ENCODE measurements at places on chromosomes 1 and 21.

DNA sequence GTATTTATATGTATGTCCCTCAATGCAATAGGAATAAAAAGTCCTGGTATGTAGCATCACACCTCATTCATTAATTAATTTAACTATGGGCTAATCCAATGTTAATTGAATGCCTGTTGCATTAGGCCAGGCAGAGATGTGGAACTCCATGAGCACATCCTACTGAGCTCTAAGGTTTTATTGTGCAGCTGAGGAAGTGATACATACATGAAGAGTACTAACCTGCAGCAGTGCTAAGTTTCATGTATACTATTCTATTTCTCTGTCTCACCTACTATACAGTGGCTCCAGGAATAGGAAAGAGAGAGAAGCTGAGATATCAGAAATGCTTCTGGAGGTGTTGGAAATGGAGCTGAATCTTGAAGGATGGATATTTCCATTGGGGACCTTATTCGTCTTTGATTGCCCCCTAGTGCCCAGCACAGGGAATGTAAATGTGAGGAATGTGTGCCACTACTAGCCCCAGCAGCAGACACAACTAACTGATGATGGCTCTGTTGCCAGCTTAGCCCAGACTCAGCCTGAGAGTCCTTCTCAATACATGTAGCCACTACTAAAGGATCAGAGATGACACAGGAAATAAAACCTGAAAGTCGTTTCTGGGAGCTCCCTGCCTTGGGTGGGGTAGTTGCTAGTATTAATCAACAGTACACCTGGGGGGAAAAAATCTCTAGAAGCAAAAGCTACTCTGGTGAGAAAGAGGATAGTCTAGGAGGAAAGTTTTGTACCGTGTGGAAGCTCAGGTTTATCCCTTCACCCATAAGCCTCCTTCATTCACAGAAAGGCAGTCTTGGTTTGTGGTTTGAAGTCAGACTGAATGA lies 173.3 kb upstream of the FOXD3 start:
- peak; percentile 18 for DNase-seq

DNA sequence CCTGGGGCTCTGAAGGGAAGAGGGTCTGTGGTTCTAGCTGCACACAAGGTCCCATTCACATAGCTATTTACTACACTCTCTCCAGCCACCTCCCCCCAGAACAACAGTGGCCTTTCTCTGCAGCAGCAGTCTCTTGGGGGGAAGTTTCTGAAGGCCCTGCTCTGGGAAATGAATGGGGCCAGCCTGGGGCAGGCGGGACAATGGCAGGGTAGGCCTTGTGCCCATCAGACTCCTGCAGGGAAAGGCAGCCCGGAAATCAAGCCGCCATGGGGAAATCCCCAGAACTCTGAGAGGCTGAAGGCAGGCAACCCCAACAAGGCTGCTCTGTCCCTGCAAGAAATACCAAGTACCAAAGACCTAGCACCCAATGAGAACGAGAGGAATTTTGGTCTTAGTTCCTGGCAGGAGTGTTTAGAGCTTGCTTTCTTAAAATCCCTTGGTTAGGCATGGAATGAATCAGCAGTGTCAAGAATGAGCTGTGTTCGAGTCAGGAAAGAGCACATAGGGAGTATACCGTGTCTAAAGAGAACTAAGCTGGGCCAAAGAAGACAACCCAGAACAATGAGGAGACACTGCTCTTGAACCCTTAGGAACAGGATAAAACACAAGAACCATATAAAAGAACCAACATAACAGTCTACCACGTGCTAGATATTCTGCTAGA lies 11.3 kb downstream of the ARHGEF11 start:
- DNase-seq, result no peak

DNA sequence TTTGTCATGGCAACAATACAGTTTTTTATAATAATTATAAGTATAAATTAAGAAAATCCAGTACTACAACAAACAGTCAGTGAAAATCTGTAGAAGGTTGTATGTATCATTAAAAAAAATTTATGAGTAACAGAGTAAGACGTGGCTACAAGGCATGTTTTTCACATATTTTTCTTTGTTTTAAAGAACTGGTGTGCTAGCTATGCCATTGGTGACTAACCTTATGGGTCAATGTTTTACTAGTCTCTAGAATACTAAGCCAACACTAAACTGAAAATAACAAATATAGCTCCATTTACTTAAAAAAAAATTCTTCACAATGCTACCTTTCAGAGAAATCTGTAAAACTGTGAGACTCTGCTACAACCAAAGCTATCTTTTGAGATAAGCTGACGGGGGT lies 261.5 kb downstream of the ADGRL2 start:
- DNase-seq, result no peak

- no peak for DNase-seq
Observed at GRCh38 chr21:43318841-43319781, 107.8 kb downstream of the SIK1 start.

GRCh38 chr1:92441697-92442342 lies 44.9 kb downstream of the GFI1 start:
- DNase-seq, result peak; percentile 80

DNA sequence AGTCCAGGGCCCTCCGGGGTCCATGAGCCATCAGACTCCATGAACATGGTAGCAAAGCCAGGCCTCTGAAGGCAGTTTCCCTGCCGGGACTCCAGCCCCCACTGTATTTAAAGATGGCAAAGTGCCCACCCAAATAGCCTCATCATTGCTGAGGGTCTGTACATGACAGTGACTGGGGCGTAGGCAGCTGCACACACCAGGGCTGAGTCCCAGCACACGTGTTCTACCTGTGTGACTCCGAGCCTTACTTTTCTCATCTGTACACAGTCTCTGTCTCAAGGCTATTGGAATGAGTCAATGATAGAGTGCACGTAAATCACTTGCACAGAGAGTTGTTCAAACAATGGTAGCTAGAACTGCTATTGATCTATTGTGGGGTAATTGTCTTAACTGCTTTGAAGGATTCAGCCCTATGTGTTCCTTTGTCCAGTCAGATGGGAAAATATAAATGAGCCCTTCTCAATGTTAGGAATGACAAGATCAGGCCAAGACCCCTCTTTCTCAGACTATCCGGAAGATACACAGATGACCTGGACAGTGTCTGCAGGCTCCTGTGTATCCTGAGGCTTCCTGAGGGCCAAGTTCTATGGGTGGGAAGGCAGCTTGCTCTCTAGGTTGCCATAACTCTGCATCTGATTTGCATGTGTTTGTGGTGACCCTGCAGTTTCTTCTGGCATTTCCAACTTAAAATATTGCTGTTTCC lies 48.9 kb downstream of the RASSF5 start:
- peak; percentile 11 for DNase-seq

DNA sequence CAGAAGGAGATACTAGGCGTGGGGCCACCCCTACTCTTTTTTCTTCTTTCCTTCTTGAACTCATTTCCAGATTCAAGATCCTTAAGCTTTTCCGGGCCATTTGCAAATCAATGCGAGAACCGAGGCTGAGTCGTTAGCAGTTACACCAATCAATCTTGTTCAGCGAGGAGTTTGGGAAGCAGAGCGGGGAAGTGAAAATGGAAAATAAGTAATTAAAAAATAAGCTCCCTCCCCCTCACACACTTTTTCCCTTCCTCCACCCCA lies 1.7 kb upstream of the NEGR1 start:
- DNase-seq, result no peak

GRCh38 chr1:48206371-48206770 lies 16.1 kb upstream of the SLC5A9 start:
- peak; percentile 74 for DNase-seq

DNA sequence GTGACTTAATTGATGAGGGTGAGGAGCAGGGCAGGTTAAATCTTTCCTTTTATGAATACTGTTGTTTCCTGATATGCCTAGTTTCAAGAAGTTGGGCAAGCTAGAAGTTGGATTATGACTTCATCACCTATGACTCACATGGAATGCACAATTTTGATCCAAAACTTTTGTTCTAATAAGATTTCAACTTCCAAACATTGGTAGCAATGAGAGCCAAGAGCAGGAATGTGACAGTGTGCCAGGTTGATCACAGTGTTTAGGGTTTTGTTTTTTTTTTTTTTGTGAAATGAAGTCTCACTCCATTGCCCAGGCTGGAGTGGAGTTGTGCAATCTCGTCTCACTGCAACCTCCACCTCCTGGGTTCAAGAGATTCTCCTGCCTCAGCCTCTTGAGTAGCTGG lies 349.4 kb downstream of the DUSP10 start:
- no peak for DNase-seq

DNA sequence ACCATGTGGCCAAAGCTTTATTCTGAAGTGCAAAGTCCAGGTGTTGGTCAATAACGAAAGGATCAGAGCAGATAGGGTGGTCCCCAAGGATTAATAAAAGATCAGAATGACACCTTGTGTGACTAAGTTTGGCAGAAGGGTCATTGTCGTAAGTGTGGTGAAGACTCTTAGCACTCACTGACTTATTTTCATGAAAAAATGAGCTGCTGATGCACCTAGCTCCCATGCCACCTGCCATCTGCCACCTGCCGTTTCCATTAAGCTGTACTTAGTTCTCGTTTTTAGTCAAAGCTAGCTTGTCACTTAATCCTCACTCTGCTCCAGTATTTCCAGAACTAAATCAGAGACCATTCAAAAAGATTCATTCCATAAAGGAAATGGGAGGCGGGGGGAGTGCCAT lies 112.6 kb downstream of the SEC16B start:
- DNase-seq, result no peak

GRCh38 chr1:12480748-12481362 lies 137.2 kb downstream of the DHRS3 start:
- DNase-seq, result no peak

- no peak for DNase-seq
Observed at GRCh38 chr1:192589813-192590212, 14.2 kb downstream of the RGS1 start.

- DNase-seq, result no peak
Observed at GRCh38 chr1:1917304-1917976, 1.6 kb downstream of the TMEM52 start.

DNA sequence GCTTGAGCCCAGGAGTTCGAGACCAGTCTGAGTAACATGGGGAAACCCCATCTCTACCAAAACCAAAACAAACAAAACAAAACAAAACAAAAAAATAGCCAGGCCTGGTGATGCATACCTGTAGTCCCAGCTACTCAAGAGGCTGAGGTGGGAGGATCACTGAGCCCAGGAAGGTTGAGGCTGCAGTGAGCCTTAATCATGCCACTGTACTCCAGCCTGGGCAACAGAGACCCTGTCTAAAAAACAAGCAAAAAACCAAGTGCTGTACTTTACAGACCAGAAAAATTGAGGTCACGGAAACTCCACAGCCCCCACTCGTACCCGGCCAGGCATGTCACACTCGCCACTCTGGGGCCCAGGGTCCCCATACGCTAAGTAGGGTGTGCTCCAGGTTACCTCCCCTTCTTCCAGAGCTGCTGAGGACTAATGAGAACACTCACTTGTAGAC lies 22.9 kb downstream of the ATP2B4 start:
- DNase-seq, result no peak

DNA sequence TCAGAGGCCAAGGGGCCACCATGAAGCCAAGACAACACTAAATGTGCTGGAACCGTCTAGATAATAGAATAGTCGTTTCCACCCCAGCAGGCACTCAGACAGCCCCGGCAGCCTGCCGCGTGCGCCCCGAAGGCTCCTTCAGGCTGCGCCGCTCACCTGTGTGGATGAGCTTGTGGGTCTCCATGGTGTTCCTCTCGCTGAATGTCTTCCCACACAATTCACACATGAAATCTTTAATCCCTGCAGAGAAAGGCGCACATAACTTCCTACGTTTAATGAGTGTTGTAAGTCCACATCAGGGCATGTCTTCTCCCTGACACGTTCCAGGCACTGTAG lies 43.7 kb upstream of the RIPK4 start:
- DNase-seq, result no peak

DNA sequence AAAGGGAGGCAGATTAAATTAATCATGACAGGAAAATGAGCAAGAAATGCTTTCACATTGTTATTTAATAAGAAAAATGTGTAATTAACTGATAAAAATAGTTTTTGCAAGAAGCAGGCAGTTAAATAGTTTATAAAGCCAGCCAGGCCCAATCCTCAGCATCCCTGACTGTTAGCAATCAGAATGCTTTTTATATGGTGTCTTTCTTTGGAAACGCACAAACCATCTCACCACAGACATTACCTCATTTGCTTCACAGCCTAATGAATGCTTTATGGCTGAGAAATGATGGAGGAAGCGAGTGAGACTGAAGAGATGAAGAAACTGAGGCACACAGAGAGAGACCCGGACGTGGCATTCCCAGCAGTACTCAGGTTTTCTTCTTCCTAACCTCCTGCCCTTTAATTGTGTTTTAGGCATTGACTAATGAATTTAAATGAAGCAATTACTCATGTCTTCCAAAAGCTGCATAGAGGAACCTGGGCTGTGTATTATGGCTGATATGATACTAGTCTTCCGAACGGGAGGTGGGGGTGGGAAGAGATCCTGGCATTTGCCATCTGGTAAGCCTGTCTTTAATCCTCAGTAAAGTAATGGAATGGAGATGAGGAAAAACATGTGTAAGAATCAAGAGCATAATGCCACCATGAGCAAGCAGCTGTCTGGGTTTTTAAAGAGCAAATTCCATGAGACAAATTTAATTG lies 116.1 kb upstream of the LMO4 start:
- no peak for DNase-seq

DNA sequence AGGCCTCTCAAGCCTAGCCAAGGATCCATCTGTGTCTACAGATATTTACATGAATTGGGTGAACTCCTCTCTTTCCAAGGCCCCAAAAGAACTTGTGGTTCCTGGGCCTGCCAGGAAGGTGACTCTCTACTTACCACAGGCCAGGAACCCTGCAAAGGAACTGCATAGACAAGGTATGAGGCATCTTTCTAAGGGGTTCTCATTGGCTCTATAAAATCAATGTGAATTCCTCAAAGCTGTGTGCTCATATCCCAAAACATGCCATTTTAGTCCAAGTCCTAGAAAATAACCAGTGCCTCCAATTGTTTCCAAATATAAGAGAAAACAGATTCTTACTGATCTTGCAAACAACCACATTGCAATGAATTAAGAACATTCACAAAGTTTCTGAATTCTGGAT lies 39.9 kb upstream of the RGL1 start:
- DNase-seq, result no peak

GRCh38 chr1:245946905-245947304 lies 560.2 kb downstream of the SMYD3 start:
- DNase-seq, result no peak

GRCh38 chr1:225712391-225712790 lies 59.5 kb upstream of the ENAH start:
- no peak for DNase-seq

GRCh38 chr1:210237479-210237878 lies 4.9 kb downstream of the SERTAD4 start:
- no peak for DNase-seq

GRCh38 chr1:206808615-206809014 lies 36.3 kb upstream of the IL10 start:
- DNase-seq, result no peak

GRCh38 chr1:206465951-206466350 lies 4.3 kb upstream of the IKBKE start:
- no peak for DNase-seq

DNA sequence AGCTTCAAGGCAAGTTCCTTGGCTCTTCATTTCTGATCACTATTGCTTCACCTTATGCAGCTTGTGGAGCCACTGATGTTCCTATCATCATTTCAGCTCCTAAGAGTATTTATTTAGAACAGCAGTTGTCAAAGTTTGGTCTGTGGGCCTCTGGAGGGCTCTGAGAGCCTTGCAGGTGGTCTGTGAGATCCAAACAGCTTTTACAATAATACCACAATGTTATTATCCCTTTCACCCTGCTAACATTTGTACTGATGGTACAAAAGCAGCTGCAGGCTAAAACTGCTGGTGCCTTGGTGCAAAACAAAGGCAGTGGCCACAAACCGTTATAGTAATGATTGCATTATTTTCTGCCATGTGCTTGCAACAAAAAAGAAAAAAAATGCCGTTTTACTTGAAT lies 33.8 kb downstream of the PATJ start:
- no peak for DNase-seq

- no peak for DNase-seq
Observed at GRCh38 chr1:223233410-223234169, 90.5 kb upstream of the TLR5 start.

GRCh38 chr1:155079487-155080311 lies 1.1 kb downstream of the EFNA3 start:
- DNase-seq, result peak; percentile 16
